Activated CD8-positive, alpha-beta memory T cell treated with anti-CD3 and anti-CD28 coated beads for 1 hour (primary cell): ENCODE measurements at places on chromosomes 6 and 20.

- no peak for DNase-seq
Observed at GRCh38 chr20:48604936-48605335, 222.9 kb downstream of the PREX1 start.

DNA sequence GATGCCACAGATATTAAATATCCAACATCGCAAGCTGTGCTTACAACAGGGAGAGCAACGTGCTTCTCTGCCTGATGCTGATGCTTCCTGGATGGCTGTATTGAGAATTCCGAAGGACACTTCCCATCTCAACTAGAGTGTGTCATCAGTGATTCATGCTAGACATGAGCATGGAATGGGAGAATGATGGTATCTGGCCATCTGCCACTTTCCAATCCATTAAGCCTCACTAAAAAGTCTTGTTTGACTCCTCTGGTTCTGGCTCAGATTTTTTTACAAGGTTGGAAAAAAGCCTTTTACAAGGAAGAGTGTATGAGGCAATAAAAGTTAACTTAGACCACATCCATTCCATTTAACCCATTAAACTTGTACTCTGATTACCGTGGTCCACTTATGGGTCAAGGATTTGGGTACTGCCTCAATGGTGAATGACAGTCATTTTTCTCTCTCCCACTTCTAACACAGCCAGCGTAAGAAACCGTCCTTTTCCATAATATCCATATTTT lies 265.3 kb downstream of the UST start:
- no peak for DNase-seq

- DNase-seq = no peak
Observed at GRCh38 chr20:53872561-53873229, 197.7 kb downstream of the BCAS1 start.

DNA sequence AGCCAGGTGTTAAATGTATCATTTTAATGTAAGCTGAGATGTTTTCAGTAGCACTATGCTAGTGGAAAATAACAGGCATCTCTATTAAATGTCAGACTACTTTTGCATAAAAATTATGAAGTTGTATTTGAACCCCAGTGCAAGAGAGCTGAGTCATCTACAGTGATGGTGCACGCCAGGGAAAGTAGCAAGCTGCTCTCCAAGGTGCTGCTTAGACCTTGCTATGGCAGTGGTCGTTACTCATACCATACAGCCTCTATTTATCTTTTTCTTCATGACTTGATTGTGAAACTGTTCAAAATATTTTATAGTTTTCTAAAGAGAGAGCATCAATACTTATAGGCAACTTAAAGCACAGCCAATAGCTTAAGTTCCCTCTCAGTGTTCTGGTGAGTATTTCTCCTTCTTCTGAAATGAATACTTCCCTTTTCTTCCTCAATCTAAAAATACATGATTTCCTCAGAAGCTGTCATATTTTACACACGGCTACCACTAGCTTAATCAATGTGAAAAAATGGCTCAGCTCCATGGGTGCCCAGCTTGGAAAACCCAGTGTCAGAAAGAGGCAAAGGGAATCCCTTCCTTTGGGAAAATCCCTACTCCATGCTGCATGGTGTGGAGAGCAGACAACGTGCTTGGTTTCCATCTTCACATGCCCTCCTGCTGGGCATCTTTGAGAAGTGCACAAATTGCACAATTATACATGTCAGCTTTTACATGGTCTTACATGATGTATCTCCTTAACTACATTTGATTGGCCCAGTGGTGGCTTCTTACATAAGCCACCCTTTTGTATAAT lies 105.6 kb downstream of the ELOVL4 start:
- DNase-seq = no peak

DNA sequence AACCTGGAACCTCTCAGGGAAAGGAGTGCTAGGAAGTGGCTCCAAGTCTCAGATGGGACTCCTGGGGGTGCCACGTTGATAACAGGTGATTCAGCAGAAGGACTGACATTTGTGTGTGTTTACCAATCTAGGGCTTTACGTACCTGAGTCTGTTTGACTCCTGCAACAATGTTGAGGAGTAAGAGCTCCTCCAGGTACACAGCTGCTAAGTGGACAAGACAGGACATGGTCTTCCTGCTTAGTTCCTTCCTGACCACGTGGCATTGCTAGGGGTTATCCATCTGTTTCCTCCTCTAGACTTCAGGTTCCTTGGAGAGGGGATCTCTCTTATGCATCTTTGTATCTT lies 164.5 kb upstream of the SLC24A3 start:
- no peak for DNase-seq

DNA sequence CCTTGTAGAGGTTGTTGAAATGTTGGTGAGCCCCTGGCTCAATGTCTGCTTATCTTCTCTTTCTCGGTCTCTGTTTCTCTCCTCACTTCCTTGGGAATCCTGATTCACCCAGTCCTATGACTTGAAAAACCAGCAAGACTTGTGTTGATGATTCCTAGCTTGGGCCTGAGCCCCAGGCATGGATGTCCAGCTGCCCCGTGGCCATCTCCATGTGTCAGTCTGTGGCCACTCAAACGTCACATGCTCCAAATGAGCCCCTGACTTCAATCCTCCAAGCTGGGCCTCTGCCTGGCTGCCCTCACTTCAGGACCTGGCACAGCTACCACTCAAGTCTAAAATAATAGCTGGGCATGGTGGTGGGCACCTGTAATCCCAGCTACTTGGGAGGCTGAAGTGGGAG lies 81.0 kb downstream of the SRC start:
- no peak for DNase-seq

DNA sequence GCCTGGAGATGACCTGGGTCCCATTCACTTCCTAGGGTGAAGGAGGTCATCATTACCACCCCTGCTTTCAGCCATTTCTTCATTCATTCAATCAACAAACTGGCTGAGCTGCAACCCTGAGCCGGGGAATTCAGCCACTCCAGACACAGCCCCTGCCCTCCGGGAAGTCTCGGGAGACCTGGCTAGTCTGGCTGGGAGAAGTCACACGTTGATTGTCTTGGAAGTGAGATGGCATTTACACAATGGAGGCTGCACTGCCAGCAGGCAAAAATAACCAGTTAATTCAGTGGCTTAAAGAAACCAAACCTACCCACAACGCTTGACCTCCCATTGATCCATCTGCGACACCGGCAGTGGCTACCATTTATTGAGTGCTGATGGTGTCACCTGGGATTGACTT lies 2.0 kb upstream of the PMEPA1 start:
- DNase-seq = no peak

DNA sequence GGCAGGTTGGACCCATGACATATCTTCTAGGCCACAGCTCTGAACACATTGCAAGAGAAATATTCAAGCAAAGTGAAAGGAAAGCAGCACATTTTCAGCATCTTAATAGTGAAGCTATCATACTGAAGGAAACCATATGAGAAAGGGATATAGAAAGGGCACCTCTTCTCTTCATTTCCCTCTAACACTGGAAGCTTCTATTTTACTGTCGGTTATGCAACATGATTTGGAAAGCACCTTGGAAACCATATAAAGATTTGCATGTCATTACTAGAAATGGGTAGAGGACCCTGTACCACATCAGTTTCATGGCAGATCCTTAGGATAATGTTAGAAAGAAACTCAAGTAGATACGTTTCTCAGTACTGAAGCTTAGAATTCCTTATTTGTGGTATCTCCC lies 70.5 kb upstream of the HMGN3 start:
- no peak for DNase-seq

DNA sequence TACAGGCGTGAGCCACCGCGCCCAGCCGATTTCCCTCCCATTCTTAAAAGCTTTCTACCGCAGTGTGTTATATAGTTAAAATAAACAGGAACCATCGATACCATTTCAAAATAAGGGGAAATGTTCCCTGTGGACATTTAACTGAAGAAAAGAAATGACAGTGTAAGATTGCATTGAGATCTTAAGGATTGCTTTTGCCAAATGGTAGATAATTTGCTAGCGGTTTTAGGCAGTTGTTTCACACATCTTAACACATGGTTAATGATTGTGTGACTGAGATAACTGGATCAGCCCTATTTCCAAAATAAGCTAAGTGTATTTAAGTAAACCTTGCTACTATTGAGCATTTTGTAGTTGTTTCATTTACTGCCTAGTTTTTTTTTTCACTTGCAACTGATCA lies 15.6 kb downstream of the STX16 start:
- DNase-seq = no peak

DNA sequence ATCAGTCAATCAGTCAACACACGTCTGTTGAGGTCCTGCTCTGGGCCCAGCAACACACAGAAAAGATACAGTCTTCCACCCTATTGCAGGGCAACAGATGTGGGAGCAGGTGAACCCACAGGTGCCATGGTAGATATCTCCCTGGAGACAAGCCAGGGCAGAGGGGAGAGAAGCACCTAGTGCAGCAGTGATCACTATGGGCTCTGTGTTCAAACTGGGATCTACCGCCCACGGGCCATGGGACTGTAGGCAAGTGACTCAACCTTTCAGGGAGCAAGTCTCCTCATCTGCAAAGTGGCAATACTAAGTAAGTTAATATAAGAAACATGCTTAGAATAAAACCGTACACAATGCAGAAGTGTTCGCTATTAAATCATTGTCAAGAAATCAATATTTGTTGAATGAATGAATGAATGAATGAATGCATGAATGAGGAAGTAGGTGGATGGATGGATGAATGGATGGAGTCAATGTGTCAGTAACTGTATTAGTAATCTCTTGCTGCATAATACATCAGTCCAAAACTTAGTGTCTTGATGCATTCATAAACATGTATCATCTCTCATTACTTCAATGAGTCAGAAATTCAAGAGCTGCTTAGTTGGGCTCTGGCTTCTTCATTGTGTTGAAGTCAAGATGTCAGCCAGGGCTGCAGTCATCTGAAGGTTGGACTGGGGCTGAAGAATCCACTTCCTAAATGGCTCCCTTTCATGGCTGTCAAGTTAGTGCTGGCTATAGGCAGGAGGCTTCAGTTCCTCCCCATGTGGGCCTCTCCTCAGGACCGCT lies 31.9 kb upstream of the NFATC2 start:
- no peak for DNase-seq

DNA sequence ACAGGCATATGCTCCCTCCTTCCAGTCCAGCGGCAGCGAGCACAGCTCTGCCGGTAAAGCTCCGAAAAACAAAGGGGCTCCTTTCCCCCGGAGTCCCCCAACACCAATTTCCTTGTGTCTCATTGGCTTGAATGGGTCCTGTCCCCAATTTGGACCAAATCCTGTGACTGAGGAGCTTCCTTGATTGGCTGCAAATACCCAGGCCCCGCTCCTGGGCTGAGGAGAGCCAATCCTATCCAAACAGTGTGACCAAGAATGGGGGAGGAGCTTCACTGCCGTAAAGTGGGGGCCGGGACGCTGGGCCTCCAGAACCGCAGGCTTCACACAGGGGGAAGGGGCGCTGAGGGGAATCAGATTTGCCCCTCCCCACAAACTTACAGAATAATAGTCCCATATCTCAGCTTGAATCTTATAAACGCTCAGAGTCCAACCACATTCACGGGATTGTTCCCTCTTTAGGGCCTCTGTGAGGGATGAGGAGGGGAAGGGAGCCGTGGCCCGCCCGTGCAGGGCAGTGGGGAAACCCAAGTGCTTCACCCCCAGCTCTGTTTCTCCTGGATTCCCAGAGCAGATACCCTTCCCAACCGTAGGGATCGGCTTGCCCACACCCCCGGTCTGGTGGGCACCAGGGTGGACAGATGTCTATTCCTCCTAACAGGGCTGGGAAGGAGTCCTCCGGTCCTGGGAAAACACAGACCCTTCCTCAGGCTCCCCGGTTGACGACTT lies 141.0 kb upstream of the MLN start:
- no peak for DNase-seq

GRCh38 chr6:14673201-14673600 lies 555.6 kb downstream of the CD83 start:
- no peak for DNase-seq

GRCh38 chr20:2631228-2631627 lies 21.2 kb upstream of the NOP56 start:
- no peak for DNase-seq

- no peak for DNase-seq
Observed at GRCh38 chr6:38508894-38509293, 130.8 kb downstream of the BTBD9 start.

DNA sequence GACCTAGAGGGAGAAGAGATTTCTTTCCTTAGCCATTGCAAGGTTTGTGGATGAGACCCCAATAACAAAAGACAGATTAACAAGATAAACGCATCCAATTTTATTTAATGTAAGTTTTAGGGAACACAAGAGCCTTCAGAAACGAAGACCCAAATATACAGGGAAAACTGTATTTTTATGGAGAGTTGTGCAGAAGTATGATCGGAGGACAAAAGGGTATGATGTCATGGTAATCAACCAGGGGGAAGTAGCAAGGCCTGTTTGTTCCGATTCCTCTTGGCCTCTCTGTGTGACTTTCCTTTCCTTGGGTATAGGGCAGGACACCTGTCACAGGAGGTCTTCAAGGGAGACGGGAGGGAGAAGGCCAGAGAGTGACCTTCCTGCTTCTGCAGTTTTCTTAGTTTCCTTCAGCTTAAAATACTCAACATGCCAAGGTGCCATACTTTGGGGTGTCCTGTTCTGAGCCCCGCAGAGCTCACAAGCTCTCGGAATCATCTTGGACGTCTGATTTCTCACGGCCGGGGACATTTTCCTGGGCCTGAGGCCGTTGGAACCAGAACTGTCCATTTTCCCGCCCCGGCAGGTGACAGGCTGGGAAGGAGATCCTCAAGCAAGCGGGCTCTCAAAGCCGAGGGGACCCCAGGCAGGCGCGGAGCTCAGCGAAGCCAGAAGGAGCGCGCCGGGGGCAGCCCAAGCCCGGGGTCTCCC lies 21.7 kb downstream of the TMC2 start:
- DNase-seq = no peak

GRCh38 chr6:148565930-148566663 lies 180.7 kb upstream of the UST start:
- no peak for DNase-seq
